ENCODE measurements at places on chromosomes 4 and X. TPM values are rescaled to one million over a fixed set of nuclear protein-coding genes. Genes with fewer than 3 reads are reported as not detected.

Gene SERPINA7
- not detected for total RNA-seq

Gene GAB1
- 7.1 TPM for total RNA-seq

Gene RNF128
- 1.1 TPM for total RNA-seq

Gene INTU
- total RNA-seq: 2.9 TPM

Gene VCX2
- total RNA-seq: not detected

Gene TRPC5OS
- total RNA-seq: not detected

Gene SYTL4
- total RNA-seq: 2.9 TPM

Gene DMD
- total RNA-seq: 18.1 TPM

Gene ZFP92
- under 0.01 TPM for total RNA-seq

Gene ARMCX2
- total RNA-seq: 95.6 TPM

Gene TCEAL7
- 25.2 TPM for total RNA-seq

Gene SEC24B
- 15.5 TPM for total RNA-seq

Gene TLR6
- total RNA-seq: 1.4 TPM

Gene PROM1
- total RNA-seq: not detected

Gene MAGEC3
- not detected for total RNA-seq

Gene RAB41
- total RNA-seq: not detected

Gene BEND2
- total RNA-seq: not detected

Gene GYPB
- total RNA-seq: not detected

Gene AFM
- total RNA-seq: not detected

Gene CACNA1F
- not detected for total RNA-seq

Gene OGT
- total RNA-seq: 62.1 TPM

Gene LEF1
- 0.13 TPM for total RNA-seq

Gene UGT2B7
- total RNA-seq: not detected

Gene TADA2B
- 11.9 TPM for total RNA-seq

Gene SH2D1A
- total RNA-seq: not detected

Gene SSX2B
- not detected for total RNA-seq

Gene POU4F2
- not detected for total RNA-seq

Gene SFRP2
- total RNA-seq: not detected

Gene ANXA5
- total RNA-seq: 526 TPM

Gene CT47A1
- not detected for total RNA-seq

Gene NDNF
- 0.25 TPM for total RNA-seq

Gene DAPP1
- not detected for total RNA-seq

Gene EVC
- 39.4 TPM for total RNA-seq

Gene CT55
- total RNA-seq: not detected

Gene HTN1
- total RNA-seq: not detected

Gene FAM47A
- total RNA-seq: not detected

Gene PCSK1N
- total RNA-seq: not detected

Gene SLC9B1
- 4.9 TPM for total RNA-seq

Gene ASB9
- 1.6 TPM for total RNA-seq

Gene PAGE5
- total RNA-seq: not detected

Gene PCDH7
- 169 TPM for total RNA-seq

Gene MAGEA9B
- total RNA-seq: not detected

Gene ADRA2C
- total RNA-seq: 0.66 TPM

Gene CLDN2
- total RNA-seq: not detected

Gene FANCB
- total RNA-seq: 6.5 TPM
